RPMI7951 (cell line): ENCODE measurements at places on chromosomes 7 and 10. TPM values are rescaled to one million over a fixed set of nuclear protein-coding genes. Genes with fewer than 3 reads are reported as not detected.

Gene NYAP1
- total RNA-seq = not detected in 2 replicates

Gene TBATA
- total RNA-seq = not detected in 2 replicates

DNA sequence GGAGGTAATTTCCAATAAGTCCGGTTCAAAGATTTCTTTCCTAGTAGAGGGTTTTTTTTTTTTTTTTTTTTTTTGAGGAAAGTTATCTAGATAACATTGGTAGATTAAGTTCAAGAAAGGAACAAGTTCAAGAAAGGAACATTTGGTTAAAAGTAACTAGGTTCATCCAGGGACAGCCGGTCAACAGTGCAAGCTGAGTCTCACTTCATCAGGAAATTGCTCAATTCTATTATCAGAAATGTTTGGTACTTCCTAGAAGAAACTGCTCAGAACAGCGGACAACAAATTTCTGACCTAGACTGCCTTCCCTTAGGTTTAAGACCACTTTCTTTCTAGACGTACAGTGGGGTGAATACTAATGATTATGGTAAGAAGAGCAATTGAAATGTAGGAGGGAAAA, 3.7 kb upstream of the IL2RA start:
- no peak for DNase-seq

DNA sequence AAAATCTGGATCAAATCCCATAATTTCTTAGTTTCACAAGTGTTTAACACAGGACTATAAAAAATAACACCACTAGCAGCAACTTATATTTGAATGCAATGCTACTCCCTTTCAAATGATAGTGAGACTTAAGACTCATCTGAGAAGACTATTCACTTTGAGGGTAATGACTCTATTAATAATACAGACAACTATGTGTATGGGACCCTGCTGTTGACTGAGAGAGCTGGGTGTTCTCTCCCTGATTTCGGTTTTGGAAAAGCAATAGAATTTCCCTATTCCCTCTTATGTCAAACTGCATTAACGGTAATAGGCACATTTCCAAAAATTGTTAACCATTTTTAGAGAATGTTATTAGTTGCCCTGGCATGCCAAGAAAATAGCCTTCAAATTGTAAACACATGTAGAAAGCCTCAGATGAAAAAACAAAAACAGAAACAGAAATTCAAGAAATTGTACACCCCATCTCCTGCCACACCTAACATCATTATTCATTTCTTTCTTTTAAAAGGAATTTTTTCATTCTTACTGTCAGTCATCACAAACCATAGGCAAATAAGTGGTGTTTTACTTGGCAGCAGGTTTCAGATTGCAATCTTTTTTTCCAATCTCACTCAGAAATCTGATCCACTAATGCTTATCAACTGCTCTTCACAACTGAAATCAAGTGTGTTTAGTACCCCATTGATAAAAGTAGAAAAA, 153.7 kb downstream of the TFPI2 start:
- DNase-seq = no peak
